ENCODE measurements at places on chromosomes 13 and 19.

- DNase-seq = no peak
Observed at GRCh38 chr13:35472323-35472881, 4.1 kb downstream of the MAB21L1 start.

DNA sequence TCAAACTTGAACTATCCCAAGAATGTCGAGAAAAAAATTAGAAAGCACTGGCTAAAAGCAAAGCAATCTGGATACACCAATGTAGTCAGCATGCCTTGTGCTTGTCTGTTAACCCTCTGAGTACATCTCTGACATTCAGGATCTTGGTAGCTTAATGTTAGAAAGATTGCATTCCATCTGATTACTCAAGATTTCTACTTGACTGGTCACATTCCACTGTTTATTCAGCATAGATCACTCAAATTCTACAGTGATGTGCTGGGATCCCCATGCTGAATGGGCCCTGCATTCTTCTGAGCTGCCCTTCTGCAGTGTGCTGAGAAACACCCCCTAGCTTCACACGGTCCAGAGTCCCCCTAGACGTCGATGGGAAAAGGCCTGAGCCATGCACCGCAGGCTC lies 295.4 kb upstream of the MAB21L1 start:
- no peak for DNase-seq

DNA sequence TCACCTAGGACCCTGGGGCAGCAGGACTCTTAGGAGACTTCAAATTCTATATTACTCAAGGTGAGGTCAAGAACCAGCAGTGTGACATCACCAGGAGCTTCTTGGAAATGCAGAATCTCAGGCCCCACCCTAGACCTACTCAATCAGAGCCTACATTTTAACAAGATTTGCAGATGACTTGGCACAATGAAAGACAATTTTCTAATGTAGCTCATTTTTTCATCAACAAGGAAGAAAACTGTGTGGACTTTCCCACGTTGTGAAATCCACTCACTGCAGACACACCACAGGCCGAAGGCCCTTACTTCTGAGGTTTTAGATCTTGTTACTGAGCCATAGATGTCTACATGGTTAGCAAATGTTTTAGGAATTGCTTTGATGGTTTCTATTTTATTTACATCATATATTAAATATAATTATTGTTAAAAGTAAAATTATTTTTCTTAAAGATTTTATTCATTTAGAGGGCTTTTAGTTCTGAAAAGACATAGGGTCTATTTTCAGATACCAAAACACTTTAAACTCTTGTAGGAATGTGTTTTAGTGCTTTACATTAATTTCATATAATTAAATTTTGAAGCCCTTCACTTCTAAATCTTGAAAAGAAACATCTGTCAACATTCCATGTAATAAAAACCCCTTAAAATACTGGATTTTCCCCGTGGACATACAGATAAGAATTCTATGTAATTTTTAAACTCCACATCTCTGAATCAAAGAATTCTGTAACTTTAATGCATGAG lies 18.5 kb upstream of the STARD13 start:
- peak; percentile 67 for DNase-seq

DNA sequence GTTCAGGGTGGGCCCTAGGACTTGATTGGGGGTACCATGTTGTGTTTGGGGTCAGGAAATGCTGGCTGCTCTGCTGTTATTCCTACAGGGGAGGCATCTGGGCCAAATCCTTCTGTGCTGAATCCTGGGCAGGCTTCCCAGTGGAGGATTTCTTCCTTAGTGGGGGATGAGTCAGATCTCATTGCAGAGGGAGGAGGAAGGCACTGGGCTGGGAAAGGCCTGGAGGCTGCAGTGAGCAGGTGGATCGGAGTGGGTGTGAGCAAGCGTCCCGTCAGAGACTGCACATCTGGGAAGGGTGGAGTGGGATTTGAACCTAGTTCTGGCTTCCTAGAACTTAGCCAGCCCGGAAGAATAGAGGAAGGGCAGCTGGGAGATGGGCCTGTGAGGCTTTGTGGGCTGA lies 11.5 kb downstream of the CCDC124 start:
- no peak for DNase-seq

- no peak for DNase-seq
Observed at GRCh38 chr19:34241513-34242337, 12.6 kb upstream of the GARRE1 start.

DNA sequence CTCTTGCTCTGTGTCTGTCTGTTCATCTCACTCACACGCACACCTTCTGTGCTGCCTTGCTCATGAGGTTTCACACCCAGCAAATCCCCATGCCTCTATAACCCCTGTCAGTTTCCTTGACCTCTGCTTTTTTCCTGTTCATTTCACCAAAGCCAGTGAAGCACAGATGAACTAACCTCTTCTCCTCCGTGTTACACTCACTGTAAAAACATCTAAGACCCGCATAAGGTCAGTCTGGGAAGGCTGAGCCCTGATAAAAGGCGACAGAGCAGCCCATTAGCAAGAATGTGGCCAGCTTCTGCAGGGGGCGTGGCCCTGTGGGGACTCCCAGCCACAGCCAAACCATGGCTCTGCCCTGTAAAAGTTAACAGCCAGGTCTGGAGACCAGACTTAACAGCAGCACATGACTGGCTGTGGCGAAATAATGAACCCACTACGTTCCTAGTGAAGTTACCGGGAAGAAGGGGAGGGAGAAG lies 42.8 kb upstream of the NPAS1 start:
- DNase-seq = peak; percentile 11

DNA sequence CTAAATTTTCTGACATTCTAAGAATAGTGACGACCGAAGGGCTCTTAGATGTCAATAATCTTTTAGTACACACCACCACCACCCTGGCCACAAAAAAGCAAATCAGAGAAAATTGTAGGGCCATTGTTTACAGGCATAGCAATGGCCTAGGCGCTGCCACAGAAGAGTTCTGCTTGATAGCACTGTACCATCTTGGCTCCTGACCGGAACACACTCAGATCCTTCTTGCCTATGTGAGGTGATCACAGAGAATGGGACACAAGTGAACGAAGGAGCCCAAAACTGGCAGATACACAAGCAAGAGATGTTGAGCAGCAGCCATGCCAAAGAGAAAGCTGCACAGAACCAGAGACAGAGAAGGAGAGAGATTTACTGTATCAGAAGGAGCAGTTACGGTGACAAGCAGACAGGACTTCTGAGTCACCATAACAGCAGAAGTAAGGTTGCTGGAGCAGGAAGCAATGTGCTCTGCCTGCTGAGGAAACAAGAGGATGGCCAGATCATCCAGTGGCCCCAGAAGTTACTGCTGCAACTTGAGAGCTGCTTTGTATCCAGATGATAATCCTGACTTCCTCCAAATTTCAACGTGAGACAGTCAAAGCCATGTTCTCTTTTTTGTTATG lies 105.2 kb downstream of the SLITRK6 start:
- peak; percentile 6 for DNase-seq

GRCh38 chr19:42121656-42122069 lies 10.6 kb downstream of the POU2F2 start:
- DNase-seq = peak; percentile 96

DNA sequence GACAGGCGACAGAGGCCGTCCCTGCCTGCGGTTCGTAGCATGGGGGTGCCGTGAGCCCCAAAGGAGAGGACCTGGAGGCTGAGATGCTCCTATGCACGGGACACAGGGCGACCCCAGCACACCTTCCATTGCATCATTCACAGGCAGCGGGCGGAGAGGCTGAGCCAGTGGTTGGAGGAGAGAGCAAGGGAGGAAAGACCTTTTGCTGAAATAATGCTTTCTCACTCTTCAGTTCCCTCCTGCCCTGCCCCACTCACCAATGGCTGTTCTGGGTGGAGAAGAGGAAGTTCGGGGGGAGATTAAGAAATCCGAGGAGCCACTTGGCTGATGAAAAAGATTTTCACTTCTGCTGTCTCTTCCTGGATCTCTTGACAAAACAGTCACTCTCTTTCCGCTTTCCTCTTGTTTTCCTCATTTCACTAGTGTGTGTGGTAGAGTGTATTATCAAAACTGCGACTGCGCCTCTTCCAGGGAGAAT lies at the start of gene NLRP12:
NLRP12 (minus strand) TSS at position 181 of the 478 bp plus-strand sequence; CDS start at position 41, 140 bp downstream.
- peak; percentile 96 for DNase-seq

DNA sequence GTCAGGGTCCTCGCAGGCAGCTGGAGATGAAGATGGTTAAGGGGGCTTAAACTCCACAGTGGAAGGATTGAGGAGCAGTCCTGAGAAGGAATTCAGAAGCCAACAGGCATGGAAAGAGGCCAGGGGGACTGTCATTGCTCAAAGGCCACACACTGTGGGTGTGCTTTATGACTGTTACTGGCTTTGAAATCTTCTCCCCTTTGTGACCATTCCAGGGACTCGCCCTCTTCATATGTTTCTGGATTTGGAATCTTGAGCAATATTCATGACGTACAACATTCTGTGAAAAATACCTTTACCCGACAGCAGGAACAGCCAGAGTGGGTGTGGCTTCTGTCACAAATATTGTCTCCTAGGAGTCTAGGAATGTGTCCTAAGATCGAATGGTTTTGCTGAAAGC lies 16.6 kb downstream of the CEACAM7 start:
- DNase-seq = no peak

DNA sequence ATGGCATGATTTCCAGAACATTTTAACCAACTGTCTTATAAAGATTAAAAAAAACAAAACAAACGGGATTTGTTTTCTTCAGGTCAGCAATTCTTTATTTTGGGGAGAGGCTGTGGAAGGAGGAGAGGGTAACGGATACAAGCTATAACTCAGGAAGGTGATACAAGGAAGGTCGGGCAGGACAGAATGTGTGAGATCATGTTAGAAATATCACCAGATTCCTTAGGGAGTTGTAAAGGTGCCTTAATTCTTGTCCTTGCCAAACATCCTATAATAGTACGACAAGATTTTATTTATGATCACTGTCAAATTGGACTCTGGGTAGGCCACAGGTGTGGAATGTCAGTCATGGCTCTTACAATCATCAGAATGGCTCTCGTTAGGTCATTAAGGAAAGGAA lies 503.1 kb downstream of the DIAPH3 start:
- no peak for DNase-seq

- DNase-seq = no peak
Observed at GRCh38 chr13:71118779-71119364, 748.1 kb downstream of the DACH1 start.

DNA sequence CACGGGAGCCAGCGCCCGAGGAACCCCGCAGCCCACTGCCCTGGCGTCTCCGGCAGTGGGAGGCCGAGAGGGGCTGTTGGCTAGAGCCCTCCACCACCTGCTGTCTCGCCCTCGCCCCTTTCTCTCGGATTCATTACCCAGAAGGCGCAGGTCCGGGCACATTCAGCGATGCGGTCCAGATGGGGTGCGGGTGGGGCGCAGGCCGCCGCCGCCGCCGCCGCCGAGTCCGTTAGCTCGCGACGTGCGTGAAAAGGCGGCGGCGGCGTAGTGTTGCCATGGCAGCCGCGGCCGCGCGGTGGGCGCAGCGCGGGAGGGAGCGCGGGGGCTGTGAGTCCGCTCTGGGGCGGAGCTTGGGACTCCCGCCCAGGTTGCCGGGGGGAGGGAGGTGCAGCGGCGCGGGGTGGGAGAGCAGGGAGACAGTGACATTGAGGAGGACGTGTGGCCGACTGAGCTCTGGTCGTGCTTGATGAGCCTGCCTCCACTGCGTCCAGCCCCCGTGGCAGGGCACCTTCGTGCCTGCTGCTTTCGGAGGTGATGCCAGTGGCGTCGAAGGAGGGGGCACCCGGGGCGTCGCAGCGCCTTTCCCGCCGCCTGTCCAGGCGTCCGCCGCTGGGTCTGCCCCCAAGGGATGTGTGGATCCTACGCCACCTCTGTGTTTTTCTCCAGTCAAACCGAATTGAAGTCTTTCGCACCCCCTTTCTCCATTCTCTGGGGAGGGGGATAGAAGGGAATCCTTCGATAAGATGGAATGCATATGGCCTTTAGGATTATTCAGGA lies at the start of gene KATNAL1:
KATNAL1 (minus strand) TSS at position 358 of the 777 bp plus-strand sequence. CDS start 23,774 bp downstream, outside the sequence.
- peak; percentile 45 for DNase-seq

- no peak for DNase-seq
Observed at GRCh38 chr19:3778104-3778867, 6.3 kb upstream of the RAX2 start.

DNA sequence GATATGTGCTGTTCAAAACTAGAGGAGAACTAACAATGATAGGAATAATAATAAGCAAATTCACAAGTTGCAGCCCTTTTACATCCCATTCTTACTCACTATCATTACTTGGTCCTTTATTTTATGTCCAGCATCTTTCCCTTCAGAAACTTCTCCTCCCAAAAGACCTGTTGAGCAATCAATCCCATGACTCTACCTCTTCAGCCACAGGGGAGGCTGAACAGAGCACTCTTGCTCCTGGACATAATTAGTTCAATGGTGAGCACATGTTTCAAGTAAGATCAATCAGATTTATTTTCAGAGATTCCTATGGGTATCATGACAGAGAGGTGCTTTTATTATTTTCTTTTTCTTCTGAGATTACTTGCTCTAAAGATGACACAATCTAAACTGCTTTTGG lies 260.0 kb downstream of the COG6 start:
- no peak for DNase-seq

- peak; percentile 29 for DNase-seq
Observed at GRCh38 chr13:44786756-44787155, 202.5 kb downstream of the NUFIP1 start.

DNA sequence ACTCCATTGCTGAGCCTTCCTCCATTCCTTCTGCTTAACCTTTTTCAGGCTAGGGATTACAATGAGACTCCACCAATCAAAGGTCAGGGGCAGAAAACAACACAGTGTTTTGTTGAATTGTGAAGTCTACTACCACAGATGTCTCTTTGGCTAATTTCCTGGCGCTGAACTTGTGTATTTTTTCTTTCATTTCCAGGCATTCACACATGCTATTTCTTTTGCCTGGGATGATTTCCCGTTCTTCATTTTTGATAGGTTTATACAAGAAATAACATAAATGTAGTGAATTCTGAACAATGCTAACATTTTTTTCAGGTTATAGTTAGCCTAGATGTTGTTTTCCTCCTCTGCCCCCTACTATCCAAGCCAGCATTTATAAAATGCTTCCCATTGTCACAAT lies 64.3 kb downstream of the OLFM4 start:
- no peak for DNase-seq

- DNase-seq = peak; percentile 57
Observed at GRCh38 chr19:1690699-1691307, 38.4 kb upstream of the TCF3 start.

DNA sequence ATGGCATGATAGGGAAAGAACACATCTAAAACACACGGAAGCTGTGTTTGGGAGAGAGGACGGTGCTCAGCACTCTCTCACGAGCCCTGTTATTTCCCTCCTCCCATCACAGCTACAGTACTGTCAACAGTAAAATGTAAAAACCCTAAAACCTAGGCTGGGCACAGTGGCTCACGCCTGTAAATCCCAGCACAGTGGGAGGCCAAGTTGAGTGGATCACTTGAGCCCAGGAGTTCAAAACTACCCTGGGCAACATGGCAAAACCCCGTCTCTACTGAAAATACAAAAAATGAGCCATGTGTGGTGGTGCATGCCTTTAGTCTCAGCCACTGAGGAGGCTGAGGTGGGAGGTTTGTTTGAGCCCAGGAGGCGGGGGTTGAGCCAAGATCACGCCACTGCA lies 54.8 kb downstream of the FOXO1 start:
- DNase-seq = no peak

Measured in suppressor macrophage treated with lipopolysaccharide for 4 hours (primary cell).